ENCODE measurements at places on chromosomes 3 and 15.

- DNase-seq, result no peak
Observed at GRCh38 chr3:120353463-120353862, 4.3 kb upstream of the LRRC58 start.

DNA sequence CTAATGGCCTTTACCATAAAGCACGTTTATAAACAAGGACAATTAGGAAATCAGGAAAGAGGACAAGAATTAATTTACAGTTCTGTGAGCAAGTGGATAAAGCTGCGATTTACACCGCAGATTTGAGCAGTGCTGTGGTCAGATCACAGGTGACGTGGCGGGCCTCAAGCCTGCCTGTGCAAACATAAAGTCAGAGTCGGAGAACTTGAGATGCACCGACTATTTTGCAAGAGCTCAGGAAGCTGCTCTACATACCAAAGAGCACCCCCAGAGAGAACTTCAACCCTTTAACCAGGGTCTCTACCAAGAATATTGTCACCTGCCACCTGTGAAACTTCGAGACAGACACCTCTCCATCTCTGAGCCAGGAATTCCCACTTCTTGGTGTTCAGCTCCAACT, 35.7 kb downstream of the MECOM start:
- DNase-seq, result no peak

DNA sequence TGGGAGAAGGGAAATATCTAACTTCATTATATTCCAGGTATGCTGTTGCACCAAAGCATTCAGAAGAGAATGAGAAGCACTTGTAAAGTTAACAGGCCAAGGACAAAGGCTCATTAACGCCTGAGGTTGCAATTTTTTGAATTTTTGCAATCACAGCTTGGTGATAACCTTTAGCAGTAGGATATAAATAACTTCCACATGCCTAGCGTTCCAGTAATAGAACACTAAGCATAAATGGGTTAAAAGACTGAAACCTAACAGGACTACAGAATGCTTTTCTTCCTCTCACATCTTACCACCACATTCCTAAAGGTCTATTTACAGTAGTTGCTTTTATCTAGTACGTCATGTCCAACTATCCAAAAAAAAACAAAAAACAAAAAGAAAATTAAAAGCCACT, 57.4 kb upstream of the IMPG2 start:
- DNase-seq, result no peak

DNA sequence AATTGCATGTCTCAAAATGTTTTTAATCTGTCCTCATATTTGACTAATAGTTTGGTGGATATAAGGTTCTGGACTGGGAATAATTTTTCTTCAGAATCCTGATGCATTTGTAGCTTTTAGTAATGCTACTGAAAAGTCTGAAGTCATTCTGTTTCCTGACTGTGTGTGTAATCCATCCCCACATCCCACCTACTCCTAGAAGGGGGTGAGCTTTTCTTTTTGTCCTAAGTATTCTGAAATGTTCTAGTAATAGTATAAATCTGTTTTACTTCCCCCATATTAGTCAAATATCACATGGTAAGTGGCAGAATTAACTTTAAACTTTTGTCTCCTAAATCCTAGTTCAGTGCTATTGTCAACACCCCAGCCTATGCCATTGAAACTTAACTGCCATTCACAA, 162.8 kb downstream of the GREM1 start:
- DNase-seq, result no peak

DNA sequence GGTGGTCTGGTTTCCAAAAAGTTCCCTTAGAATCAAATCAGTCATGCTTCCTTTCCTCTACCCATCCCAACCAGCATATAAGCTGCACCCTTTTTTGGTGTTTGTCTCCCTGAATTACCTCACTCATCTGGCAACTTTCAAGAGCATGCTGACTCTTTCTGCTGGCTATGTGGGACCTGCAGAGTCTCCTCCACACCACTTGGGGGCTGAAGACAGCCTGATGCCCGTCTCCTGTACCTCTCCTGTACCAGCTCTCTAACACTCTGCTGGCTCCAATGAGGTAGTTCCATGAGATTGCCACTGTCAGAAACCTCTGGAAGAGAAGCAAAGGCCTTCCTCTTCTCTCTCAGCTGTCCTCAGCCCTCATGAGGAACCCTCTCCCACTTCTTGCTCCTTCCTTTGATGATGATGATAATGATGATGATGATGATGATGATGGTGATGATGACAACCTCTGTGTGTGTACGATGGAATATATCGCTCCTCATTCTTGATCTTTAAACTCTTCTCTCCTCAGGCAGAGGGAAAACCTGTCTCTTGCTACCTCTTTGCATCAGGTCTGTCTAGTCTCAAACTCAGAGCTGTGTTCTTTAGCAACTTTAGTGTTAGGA, 257.5 kb downstream of the ZNF621 start:
- no peak for DNase-seq

DNA sequence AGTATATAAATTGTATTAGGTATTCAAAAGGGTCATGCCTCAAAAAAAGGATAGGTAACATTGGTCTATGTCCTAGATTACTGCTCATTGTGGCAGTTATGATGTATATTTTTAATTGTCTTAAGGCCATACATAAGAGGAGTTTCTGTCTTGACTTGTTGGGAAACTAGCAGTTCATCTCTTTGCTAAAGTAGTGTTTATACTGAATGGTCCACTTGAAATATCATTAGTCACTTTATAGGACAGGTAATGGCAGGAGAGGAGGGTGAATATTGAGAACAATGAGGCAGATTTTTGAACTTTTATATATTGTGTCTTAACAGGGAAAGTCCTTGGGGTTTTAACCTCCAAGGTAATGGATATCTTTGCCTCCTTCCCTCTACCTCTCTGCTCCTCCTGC, 58.4 kb downstream of the TP63 start:
- DNase-seq, result no peak

- no peak for DNase-seq
Observed at GRCh38 chr15:70101459-70102113, 3.9 kb upstream of the TLE3 start.

- DNase-seq, result no peak
Observed at GRCh38 chr15:93932164-93932776, 299.1 kb upstream of the MCTP2 start.

- no peak for DNase-seq
Observed at GRCh38 chr3:23884481-23884880, 32.3 kb downstream of the NKIRAS1 start.

- DNase-seq, result no peak
Observed at GRCh38 chr3:81255463-81255862, 506.0 kb downstream of the GBE1 start.

GRCh38 chr3:4038351-4038750, 239.1 kb downstream of the LRRN1 start:
- DNase-seq, result no peak

GRCh38 chr3:13132731-13133410, 59.6 kb upstream of the IQSEC1 start:
- DNase-seq, result no peak

DNA sequence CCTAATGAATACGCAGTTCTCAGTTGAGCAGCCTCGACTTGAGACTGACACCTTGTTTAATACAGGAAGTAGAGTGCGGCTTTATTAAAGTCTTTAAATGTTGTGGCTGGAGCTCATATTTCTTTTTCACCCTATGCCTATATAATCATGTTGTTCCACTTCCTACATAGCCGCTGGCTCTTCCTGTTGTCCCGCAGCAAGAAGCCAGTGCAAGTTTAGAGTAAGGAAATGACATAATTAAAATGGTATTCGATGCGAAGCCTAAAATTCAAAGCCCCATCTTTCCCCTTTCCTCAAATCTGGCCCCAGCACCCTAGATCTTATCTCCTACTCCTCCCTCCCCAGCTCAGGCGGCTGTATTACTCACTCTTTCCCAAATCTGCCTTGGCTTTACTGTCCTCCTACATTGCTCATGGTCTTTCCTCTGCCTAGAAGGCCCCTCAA, 7.5 kb upstream of the PHLDB2 start:
- no peak for DNase-seq

- DNase-seq, result no peak
Observed at GRCh38 chr3:50299929-50300680, 900 bp upstream of the HYAL3 start.

DNA sequence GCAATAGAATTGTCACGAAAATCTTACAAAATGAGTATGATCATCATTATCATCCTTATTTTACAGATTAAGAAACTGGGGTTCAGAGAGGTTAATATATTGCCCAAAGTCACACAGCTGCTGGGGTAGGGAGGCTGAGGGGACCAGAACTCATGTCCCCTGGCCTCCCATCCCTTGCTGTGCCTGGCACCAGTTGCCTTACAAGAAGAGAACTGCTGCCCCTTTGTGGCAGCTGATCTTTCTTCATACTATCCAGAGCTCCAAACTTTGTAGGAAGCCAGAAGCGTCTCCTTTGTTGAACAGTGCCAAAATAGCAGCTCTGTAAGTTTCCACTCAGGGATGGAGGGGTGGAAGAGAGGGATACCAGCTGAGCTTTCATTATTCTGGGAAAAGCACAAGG, 236.8 kb upstream of the TBC1D5 start:
- DNase-seq, result no peak

DNA sequence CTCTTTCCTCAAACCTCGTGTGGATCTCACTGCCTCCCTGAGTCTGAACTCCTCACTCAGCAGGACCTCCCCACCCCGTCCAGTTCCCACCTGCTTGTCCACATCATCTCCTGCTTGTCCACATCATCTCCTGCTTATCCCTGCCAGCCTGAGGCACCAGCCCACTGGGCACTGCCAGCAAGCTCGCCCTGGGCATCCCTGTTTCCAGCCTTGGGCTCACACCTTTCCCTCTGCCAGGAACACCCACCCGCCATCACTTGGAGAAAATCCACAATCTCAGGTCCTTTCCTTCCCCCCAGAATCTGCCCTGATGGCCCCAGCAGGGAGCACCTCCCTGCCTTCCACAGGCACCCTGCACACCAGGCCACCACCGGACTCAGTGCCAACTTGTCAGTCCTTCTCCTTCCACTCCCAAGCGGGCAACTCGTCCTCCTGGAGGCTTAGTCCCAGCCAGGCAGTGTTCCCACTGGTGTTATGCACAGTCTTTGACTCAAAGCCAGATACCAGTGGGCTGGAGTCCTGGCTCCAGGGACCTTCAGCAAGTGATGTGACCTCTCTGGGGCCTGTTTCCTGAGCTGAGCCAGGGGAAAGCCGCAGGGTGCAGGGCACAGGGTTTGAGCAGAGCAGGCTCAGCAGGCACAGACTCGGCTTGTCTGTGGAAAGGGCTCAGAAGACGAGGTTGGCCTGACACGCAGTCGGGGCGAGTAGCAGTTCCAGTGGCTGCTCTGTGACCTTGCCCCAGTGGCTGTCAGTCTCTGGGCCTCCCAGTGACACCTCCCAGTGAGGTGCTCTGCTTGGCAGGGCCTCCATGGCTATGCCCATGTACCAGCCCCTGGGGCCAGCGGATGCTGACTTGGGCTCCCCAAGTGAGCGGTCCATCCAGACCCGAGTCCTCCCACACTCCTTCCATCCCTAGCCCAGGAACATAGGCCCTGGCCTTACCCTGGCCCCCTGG, 9.5 kb upstream of the MESP2 start:
- DNase-seq, result no peak

- no peak for DNase-seq
Observed at GRCh38 chr3:187970106-187970505, 183.9 kb upstream of the LPP start.

DNA sequence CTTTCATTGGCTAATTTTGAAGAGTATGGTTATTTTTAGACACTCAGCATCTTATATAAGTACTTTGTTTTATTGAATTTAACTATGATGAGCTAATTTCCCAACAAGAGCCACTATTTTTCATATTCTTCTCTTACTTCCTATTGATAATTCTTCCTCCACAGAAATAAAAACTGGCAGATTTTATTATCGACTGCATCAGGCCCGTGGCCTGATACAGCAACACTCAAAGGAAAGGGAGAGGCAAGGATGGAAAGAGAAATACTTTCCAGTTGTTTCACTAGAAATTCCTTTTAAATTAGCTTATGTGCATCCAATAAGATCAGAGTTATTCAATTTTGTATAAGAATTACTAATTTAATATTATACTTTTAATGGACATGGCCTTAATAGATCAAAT, 886.3 kb downstream of the ROBO1 start:
- DNase-seq, result no peak

- no peak for DNase-seq
Observed at GRCh38 chr3:58285334-58285733, 20.7 kb upstream of the RPP14 start.

- no peak for DNase-seq
Observed at GRCh38 chr3:44061961-44062360, 179.7 kb upstream of the TOPAZ1 start.

- DNase-seq, result no peak
Observed at GRCh38 chr3:139533781-139534454, 5.6 kb downstream of the RBP1 start.

- DNase-seq, result peak; percentile 6
Observed at GRCh38 chr15:81809543-81809942, 236.3 kb downstream of the MEX3B start.

DNA sequence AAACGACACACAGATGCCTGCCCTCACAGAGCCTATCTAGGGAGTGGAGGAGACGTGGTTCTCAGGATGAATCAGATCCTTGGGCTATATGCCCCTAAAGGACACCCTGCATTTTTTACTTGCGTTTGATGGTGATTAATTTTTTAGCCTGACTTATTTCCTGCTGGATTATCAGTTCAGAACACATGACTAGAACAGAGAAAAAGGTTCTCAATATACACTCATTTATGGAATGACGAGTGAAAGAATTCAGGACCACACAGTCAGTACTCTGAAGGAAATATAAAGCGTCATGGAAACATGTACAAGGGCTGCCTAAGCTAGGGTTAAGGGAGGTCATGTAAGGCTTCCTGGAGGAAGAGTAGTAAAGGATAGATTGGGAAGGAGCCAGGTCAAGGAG, 121.8 kb downstream of the SSR3 start:
- DNase-seq, result no peak

DNA sequence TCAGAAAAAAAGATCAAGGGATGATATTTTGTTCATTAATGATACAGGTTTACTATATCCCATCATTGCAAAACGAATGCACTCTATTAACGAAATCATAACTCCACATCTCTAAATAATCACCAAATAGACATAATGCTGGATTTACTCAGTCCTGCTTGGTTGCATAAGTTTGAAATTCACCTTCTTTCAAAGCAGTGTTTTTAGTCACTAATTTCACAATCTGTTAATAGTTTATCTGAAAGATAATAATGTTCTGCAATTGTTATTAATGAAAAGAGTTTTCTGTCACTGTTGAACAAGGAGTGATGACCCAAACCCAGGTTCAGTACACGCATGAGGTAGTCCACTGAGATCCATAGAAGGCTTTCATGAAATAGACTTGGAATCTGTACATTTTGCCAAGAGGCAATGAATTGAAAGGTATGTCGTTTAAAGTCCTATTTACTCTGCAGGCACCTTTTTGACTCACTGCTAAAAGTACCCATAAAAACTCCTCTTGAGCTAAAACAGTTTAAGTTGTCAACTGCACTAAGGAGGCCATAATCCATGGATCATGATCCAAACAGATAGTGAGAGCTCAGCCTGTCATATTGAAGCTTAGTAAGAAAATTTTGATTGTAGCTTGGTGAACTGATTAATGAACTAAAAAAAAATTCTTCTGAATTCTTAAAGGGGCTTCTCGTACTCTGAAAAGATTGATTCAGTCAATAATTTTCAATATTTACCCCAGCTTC, 75.6 kb upstream of the MBNL1 start:
- no peak for DNase-seq

GRCh38 chr3:187896646-187897045, 151.4 kb upstream of the BCL6 start:
- DNase-seq, result no peak

DNA sequence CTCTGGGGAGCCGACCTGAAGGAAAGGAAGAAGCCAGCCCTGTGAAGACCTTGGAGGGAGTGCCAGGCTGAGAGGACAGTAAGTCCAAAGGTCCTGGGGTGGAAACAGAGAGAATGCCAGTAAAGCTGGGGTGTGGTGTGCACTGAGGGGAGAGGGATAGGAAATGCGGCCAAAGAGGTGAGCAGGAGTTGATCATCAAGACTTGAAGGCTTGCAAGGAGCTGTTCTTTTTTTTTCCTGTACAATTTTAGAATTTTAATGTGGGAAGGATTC, 73.8 kb downstream of the SYNPR start:
- no peak for DNase-seq
